ENCODE measurements at places on chromosomes 3 and 15. TPM values are rescaled to one million over a fixed set of nuclear protein-coding genes. Genes with fewer than 3 reads are reported as not detected.

The GPR176 gene
- total RNA-seq: 33.5 TPM

DNA sequence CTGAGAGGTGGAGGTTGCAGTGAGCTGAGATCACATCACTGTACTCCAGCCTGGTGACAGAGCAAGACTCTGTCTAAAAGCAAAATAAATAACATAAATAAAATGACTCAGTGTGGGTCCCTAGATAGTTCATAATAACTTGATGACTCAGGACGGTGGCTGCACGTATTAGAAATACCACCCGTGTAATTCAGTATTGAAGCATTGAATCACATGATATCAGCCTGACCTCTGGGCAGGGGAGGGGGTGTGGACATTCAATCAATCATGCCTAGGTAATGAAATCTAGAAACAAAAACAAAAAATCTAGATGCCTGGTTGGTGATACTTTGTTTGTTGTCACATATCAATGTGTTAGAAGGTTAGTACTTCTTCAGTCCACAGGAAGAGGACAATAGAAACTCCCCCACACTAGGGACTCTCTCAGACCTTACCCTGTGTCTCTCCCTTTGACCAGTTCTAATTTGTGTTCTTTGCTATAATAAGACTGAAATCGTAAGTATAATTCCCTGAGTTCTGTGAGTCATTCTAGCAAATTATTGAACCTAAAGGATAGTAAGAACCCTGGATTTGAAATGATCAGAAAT, 177.3 kb downstream of the GAP43 start:
- DNase-seq: peak; percentile 82

DNA sequence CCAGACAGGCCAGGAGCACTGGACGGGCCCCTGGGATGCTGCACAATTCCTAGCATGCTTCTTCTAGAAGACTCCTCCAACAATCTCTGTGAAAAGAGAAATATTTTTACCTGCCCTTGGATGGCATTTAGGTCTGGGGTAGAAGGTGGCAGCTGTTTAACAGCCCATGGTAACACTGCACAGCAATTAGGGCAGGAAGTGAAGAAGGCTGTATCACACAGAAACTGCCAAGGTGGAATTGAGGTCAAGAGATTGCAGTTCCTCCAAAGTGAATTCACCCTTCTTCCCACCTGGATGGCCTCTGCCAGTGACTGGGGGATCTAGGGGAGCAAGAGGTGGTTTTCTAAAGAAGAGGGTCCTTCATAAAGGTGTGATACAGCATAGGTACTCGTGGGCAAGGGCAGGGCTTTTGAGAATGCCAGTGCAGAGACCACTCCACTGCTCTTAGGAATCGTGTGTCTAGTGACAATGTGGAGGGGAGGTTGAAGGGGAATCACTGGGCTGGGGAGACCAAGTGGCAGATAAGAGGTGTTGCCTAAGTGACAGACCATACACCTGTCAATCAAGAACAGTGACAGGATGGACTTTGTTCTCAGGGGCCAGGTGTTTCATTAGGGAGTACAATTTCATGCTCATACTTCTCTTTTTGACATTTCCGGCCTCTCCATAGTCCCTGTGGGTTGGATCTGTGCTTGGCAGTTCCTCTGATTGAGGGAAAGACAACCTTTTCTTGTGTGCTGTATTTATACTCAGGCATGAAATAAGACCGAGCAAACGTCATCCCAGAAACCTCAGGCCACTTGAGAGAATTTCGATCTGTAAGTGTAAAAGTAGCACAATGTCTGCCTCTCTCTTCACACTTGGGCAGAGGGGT, 83.5 kb upstream of the BCL6 start:
- no peak for DNase-seq

DNA sequence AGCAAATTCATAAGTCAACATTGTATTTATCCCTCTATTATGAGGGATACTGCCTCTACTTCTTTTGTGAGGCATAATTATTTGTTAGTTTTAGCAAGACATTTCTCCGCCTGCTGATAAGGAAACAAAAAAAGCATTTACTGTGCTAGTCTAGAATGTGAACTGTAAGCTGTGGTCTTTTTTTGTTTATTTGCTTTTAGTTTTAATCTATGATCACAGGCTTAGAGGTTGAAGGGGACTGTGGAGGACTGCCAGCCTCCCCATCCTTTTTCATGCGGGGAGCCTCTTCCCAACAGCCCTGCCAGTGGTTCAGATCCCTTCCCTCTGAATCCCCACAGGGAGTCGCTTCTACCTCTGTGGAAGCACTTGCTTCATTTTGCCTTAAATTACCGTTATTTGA, 331.0 kb upstream of the ROPN1 start:
- peak; percentile 49 for DNase-seq

- peak; percentile 100 for DNase-seq
Measured at GRCh38 chr15:92803852-92804609, 96.1 kb upstream of the CHD2 start.

The TBCCD1 gene
- 10.2 TPM for total RNA-seq

DNA sequence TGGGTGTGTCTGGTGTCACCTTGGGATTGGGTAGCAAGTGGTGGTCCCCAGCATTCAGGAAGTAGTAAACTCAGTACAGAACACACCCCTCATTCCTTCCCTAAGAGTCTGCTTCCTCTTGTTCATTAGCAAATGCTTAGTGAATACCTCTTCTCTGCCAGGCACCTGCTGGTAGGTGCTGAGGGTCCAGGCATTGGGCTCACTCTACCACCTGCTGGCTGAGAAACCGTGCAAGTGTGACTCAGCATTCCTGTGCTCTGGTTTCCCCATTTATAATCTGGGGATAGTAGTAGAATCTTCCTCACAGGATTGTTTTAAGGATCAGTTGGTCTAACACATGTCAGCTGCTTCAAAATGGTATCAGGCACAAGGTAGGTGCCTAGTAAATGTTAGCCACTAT, 4.8 kb downstream of the SHF start:
- DNase-seq: no peak

DNA sequence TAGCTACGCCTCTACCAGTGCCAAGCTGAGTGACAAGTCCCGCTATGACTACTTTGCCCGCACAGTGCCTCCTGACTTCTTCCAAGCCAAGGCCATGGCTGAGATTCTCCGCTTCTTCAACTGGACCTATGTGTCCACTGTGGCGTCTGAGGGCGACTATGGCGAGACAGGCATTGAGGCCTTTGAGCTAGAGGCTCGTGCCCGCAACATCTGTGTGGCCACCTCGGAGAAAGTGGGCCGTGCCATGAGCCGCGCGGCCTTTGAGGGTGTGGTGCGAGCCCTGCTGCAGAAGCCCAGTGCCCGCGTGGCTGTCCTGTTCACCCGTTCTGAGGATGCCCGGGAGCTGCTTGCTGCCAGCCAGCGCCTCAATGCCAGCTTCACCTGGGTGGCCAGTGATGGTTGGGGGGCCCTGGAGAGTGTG, 5.7 kb downstream of the GRM2 start:
- no peak for DNase-seq

The KBTBD13 gene
- not detected for total RNA-seq

DNA sequence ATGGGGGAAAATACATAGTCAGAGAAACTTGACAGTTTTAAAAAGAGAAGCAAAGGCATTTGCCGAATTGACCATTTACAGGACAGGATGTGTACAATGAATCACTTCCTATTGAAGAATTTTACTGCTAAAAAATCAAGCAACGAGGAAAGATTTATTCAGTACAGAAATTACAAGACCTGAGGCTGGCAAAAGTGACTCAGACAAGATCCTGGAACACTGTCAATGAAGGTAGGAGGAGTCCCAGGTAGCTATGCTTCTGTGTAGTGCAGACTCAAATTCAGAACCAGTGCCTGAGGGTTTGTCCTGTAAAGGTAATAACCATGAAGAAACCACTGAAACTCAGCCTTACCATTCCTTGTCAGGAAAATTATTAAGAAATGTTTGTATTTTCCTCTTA, 120.9 kb downstream of the ZMAT3 start:
- no peak for DNase-seq

GRCh38 chr3:140391061-140391460, 286.8 kb upstream of the TRIM42 start:
- DNase-seq: no peak

DNA sequence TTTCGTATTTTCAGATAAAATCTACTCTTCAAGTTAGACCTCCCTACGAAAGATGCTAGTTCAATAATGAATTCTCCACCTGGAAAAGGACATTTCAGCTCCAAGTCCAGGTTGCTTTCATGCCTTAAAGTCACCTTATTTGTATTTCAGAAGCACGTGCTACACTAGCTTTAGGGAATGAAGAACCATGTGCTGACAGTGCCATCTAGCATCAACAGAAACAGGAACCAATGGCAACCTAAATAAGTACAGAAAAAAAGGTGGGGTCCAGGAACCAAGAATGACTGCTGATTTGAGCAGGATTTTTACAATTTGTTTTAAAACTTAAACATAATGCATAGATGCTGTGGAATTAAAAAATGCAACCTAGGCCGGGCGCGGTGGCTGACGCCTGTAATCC, 77.6 kb upstream of the SNRPN start:
- no peak for DNase-seq

GRCh38 chr15:100596792-100597191, 5.2 kb downstream of the LINS1 start:
- DNase-seq: peak; percentile 78

The PLSCR5 gene
- not detected for total RNA-seq

The DNAH12 gene
- total RNA-seq: 0.23 TPM

The KLHL40 gene
- not detected for total RNA-seq

DNA sequence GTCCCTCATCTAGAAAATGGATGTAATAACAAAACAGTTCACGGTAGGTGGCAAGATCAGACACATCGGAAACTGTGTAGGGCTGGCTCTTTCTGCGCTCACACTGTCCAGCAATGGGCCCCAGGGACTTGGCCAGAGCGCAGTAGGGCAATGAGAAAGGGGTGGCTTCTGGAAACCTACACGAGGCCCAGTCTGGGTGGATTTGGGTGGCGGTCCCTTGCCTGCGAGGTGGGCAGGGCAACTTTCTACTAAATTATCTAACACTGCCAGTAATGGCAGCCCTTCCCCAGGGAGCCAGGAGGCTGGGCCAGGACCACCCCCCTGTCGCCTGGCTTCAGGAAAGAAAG, 2.1 kb upstream of the TNK2 start:
- DNase-seq: no peak

The SOX14 gene
- not detected for total RNA-seq

The PLA1A gene
- 0.91 TPM for total RNA-seq

DNA sequence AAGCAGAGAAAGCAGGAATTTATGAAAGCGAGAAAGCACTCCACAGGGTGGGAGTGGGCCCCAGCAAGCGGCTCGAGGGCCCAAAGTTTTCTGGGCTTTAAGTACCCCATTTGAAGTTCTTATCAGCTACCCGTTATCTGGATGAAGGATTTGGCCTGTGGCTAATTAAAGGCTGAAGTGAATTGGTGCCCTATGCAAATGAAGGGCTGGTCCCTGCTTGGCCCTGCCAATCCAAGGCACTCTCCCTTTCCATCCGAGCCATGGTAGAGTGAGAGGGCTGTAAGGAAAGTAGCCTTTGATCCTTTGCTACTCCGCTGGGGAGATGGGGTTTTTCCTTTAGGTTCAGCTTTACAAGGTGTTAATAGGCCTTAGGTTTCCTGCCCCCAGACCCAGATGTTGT, 469.3 kb upstream of the CFAP20DC start:
- no peak for DNase-seq

The GADL1 gene
- total RNA-seq: 0.09 TPM

GRCh38 chr3:133042778-133043177, 4.6 kb downstream of the TMEM108 start:
- DNase-seq: peak; percentile 7

The TIMP4 gene
- 2.9 TPM for total RNA-seq

DNA sequence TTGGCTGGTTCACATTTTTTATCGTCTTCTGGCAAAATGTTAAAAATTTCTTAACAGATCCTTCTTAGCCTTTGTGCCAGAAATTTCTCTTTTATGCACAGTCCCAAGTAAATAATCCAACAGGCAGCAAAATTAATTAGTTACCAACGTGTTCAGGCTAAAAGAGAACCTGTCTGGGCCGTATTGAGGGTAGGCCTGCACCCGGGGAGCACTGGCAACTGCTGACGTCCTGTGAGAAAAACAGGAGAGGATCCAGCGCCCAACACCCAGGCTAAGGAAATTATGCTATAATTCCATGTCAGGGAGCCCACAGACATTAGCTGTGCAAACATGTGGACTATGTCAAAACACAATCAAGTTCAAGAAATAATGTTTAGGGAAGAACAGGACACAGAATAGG, 30.7 kb upstream of the CSTA start:
- no peak for DNase-seq

The PARP16 gene
- 4.7 TPM for total RNA-seq

GRCh38 chr3:115666920-115667737, 43.8 kb downstream of the GAP43 start:
- peak; percentile 73 for DNase-seq

DNA sequence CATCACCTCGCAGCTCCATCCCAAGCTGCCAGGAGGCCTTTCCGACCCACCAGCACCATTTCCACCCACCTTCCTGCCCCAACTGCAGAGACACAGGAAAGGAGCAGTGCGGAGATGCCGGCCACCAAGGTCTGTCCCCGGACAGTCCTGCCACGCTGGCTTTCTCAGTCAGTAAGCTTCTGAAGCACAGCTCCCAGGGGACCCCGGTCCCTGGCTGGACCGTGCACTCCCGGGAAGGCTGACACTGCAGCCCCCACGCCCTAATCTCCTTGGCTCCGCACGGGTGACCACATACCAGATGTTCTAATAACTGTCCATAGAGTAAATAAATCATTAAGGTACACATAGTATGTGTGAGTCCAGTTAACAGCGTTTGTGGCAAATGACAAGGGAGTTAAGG, 73.5 kb downstream of the VGLL4 start:
- DNase-seq: no peak

GRCh38 chr3:116112696-116113095, 332.6 kb downstream of the LSAMP start:
- DNase-seq: peak; percentile 27

The EPHB3 gene
- 17.2 TPM for total RNA-seq

The SPINK8 gene
- total RNA-seq: not detected

The STARD5 gene
- total RNA-seq: 5.5 TPM

Measured in astrocyte (in vitro differentiated cells and primary cell).